ENCODE measurements at places on chromosomes 7 and 10.

DNA sequence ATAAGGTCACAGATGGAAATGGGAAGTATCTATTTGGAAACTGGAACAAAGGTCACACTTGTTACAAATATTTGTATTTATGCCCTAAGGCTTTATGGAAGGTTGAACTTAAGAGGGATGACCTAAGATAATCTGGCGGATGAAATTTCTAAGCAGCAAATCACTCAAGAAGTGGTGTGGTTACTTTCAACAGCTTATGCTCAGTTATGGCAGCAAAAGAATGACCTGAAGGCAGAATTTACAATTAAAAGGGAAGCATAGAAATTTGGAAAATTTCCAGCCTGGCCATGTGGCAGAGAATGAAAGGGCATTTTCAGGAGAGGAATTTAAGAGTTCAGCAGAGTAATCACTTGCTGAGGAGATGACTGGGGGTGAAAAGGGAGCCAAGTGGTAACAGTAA lies 95.8 kb upstream of the TNS3 start:
- DNase-seq = peak; percentile 15

DNA sequence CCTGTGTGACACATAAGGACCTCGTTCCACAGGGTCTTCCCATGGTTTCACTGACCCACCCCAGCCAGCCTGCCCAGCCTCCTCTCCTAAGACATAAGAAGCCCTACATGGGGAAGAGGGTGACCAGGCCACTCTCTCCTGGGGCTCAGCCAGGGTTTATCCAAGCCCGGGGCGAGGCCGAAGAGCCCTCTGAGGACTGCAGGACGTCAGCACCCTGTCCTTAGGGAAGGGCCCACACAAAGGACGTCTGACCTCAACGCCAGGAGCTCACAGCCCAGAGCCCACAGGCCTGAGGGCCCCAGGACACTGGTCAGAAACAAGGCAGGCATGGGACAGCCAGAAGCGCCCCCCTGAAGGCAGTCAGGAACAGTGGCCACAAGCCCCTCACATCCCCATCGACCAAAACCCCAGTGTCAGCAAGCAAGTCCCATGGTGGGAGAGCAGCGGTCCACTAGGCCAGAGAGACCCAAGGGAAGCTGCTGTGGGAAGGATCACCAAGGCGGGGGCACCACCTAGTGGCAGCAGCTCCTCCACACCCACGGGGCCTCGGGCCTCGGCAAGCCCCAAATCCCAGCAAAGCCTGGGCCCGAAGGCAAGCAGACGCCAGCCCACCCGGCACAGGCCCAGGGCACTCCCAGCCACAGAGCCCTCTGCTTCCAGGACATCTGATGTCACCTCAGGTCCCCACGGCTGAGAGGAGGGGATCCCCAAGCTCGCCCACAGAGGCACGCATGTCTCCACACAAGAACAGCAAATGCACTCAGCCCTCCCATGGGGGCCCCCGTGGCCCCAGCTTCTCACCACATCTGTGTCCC lies 23.4 kb downstream of the MAD1L1 start:
- peak; percentile 83 for DNase-seq

- DNase-seq = no peak
Measured at GRCh38 chr7:120873401-120873800, 15.5 kb upstream of the TSPAN12 start.

DNA sequence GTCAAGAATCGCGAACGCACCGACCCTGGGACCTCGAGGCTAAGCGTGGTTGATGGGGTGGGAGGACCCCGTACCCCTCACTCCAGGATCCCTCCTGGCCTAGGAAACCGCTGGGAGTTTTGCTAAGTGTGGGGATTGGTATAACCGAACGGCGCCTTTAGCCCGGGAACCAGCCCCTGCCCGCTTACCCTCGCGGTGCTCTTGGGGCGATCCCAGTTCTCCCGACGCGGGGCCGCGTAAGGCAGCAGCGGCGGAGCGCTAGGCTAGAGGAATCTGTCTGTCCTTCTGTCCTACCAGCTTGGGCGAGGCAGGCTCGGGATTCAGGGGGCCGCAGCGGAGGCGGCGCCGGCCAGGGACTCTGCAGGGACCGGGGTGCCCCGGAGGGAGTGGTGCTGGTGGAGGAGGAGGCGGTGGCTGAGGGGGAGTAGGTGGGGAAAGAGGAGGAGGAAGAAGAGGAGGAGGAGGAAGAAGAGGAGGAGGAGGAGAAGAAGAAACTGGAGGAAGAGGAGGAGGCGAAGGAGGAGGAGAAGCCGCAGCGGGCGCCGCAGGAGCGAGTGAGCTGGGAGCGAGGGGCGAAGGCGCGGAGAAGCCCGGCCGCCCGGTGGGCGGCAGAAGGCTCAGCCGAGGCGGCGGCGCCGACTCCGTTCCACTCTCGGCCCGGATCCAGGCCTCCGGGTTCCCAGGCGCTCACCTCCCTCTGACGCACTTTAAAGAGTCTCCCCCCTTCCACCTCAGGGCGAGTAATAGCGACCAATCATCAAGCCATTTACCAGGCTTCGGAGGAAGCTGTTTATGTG lies 439 bp upstream of the EMX2 start:
- peak; percentile 99 for DNase-seq

DNA sequence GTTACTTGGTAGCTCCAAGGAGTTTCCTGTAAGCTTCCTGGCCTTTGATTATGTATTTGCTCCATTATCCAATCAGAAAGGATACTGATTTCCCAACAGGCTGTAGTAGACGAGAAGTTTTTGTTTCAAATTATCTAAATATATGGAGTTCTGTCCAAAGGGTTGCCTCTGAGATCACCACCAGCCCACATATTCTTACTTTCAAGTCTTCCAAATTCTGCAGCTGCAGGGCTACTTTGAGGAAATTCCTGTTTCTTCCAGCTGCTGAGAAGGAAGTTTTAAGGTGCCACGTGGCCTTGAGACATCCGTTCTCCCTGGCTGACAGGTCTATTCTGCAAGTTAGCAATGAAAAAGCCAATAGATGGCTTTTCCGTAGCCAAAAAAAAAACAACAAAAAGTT lies 286.0 kb downstream of the TWIST1 start:
- no peak for DNase-seq

- no peak for DNase-seq
Measured at GRCh38 chr7:77760809-77761453, 37.3 kb downstream of the TMEM60 start.

GRCh38 chr7:42479816-42480633 lies 243.0 kb upstream of the GLI3 start:
- DNase-seq = no peak

DNA sequence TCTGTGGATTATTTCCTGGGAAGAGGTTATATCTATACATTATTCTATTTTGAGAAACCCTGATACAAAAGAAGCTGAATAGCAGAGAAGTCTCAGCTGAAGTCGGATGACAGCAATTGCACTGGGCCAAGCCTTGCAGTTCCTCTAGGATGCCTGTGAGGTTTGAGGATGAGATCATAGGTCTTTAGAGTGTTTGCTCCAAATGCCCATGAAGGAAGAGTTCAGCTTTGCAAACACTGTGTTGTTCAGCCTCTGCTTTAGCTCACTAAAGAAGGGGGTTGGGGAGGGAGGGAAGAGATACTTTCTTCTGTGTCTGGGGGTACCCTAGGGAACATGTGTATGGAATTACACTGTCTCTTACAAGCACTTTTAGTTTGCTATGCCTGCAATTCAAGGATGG lies 282.5 kb upstream of the NRP1 start:
- peak; percentile 54 for DNase-seq

DNA sequence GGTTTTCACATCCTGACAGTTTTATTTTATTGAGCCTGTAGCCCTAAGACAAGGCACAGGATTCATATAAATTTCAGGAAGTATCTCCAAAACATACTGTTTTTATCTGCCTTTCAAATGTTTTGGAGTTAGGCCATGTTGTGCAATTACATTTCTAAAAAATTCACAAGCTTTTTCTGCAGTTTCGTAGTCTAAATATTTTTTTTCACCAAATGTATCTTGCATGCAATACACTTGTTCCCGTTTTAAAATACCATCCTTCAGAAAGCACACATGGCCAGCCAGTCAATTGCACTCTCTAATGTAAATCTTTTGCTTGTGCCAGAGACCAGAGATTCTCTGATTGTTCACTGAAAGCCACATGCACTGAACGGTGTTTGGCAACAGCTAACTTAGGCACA lies 161.5 kb upstream of the PRKCQ start:
- peak; percentile 31 for DNase-seq

DNA sequence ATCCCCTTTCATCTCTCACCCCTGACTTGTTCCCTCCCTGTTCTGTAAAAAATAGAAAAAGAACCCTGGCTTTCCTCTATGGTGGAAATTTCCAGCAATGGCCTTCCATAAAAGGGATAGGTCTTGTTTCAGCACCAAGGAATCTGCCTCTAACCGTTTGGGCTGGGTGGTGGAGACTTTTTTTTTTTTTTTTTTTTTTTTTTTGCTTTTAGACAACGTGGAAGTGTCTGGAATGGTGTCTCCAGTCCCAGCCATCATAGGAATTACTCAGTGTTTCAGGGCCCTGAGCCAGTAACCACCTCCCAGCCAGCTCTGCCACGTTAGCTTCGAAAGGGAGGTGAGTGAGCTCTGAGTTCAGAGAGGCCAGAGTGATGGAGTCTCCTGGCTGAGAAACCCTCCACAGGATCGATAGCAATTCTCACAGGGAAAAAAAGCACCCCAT lies 97.3 kb upstream of the COL1A2 start:
- peak; percentile 98 for DNase-seq

- peak; percentile 9 for DNase-seq
Measured at GRCh38 chr7:18450019-18450418, 45.5 kb upstream of the HDAC9 start.

DNA sequence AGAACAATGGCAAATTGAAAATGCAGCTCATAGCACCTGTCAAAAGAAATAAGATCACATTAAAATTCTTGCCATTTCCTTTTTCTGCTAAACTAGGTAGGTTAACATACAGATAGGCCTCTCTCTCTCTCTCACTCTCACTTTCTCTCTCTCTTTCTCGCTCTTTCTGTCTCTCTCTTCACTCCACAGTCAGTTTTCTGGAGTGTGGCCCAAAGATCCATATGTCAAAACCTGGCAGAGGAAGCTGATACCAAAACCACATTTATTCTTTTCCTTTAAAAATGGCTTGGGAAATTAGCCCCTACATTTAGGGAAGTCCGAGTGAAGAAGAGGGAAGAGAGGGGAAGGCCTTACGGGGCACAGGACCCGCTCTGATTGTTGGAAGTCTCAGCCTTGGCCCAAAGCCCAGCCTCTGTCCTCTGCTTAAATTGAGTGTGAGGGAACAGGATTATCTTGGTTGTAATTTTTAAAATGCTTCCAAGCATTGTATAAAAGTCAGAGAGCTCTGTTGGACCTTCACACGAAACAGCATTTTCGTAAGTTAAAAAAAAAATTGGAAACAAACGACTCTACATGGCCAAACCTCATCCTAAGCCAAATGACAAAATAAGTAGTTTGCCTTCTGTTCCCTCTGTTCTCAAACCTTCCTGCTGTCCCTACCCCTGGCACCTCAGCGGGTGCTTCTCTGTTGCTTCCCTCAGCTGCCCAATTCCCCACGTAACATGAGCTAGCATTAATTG lies 83.2 kb downstream of the FRMD4A start:
- no peak for DNase-seq

DNA sequence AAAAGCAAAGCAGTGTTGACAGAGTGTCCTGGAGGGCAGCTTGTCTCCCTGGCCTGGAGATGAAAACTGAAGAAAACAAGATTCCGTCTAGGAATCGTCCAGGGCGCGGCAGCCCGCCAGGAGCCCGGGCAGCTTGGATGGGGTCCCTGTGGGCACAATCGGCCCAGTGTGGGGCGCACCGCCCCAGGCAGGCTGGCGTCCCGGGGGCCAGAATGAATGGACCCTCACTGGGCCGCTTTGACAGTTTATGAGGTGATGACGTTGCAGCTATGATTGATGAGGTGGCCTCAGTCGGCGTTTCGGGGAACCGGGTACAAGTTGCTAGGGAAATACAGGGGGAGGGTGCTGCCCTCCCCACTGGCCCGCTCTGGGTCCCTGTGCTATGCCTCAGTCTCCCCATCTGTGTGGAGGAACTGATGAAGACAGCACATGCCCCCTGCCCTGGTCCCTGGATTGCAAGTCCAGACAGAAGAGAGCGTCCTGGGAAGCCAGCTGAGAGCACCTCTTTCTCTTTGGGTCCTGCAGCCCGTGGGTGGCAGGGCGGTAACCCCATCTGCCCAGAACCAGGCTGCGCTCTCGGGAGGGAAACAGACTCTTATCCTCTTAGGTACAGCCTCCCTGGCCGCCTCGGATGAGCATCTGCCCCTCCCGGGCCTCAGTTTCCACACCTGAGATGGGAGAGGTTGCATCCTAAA lies 131.3 kb downstream of the LHPP start:
- no peak for DNase-seq

- DNase-seq = peak; percentile 94
Measured at GRCh38 chr7:138992052-138992531, 10.9 kb upstream of the KIAA1549 start.

- DNase-seq = no peak
Measured at GRCh38 chr10:126895214-126895781, 9.9 kb upstream of the DOCK1 start.

- no peak for DNase-seq
Measured at GRCh38 chr7:19410691-19411090, 265.5 kb upstream of the FERD3L start.

GRCh38 chr7:36236073-36236472 lies 83.0 kb downstream of the EEPD1 start:
- no peak for DNase-seq

GRCh38 chr7:152173372-152174070 lies 148.0 kb downstream of the GALNT11 start:
- peak; percentile 17 for DNase-seq

GRCh38 chr10:84706875-84707274 lies 378.5 kb downstream of the CCSER2 start:
- DNase-seq = peak; percentile 23

GRCh38 chr7:157936976-157937375 lies 600.2 kb downstream of the DNAJB6 start:
- DNase-seq = no peak

DNA sequence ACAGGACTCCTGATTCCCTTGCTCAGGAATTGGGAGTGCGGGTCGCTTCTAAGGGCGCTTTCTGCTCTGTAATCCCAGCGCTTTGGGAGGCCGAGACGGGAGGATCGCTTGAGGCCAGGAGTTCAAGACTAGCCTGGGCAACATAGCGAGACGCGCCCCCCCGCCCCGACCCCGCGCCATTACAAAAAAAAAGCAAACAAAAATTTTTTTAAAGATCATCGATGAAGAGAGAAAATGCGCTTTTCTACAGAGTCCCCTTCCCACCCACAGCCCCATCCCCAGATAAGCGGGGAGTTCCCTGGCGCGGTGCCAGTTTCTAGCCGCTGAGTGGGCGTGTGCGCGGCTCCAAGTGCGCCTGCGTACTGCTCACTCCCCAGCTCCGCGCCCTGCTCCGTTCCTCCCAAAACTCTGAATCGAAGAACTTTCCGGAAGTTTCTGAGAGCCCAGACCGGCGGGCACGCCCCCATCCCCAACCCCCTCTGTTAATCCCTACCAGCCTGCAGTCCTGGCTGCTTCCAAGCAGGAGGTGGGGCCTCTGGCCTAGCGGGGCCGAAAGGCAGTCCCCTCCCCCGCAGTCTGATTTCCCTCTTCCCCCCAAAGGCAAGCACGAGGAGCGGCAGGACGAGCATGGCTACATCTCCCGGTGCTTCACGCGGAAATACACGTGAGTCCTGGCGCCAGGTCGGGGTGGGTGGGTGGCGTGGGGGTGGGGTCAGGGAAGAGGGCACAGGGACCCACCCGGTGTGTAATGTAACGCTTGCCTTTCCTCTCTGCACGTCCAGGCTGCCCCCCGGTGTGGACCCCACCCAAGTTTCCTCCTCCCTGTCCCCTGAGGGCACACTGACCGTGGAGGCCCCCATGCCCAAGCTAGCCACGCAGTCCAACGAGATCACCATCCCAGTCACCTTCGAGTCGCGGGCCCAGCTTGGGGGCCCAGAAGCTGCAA lies 1.0 kb downstream of the HSPB1 start:
- DNase-seq = peak; percentile 96

Measured in GM23248 (cell line).